ENCODE measurements at places on chromosomes 5 and 9.
A peak's percentile ranks its signal among the peaks of the same experiment; 100 is the strongest.

GRCh38 chr9:4297151-4297785, 2.6 kb downstream of the GLIS3 start:
- DNase-seq = peak; percentile 8

GRCh38 chr5:139636207-139636792, 11.8 kb upstream of the CXXC5 start:
- peak; percentile 80 for DNase-seq

GRCh38 chr5:171849585-171850323, 64.1 kb downstream of the SMIM23 start:
- DNase-seq = no peak

- DNase-seq = no peak
These were observed 39.3 kb upstream of the HMHB1 start for GRCh38 chr5:143772621-143773020.

DNA sequence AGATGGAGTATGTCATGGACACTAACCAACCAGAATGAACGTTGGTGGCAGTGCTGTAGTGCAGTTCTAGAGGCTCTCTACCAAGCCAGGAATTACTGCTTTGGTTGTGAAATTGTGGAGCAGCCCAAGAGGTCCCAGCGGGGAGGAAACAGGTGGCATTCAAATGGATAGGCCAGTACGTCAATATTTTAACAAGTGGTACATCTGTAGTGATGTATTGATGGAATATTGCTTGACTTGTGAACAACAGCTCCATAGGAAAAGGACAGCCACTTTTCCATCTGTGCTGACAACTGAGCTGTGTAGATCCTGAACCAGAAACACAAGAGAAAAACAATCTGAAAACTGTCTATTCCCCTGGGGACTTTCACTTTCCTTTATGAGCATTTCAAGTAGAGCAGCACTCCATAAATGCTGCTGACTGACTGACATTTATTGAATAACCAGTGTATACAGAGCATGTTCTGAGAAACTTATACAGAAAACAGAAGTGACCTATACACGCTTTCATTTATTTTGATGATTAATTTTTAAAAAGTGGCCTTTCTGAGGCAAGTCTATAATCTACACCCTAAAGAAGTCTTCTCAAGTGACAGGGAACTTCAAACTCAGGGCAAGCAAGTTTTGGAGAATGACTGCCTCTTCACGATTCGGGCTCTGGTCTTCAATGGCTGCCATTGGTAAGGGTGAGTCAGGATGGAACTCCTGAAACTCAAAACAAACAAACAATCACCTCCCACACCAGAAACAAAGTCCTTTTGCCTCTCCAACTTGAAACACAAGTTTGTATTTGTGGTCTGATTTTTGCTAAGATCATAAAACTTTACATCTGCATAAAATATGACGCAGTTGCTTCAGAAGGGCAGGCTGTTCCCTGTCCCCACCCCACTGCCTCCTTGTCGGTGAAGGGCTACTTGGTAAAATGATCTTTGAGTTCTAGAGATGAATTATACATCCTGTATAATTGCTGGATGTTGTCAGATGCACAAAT, 362.4 kb downstream of the NDUFS4 start:
- DNase-seq = no peak

- DNase-seq = no peak
These were observed 17.4 kb downstream of the TMOD1 start for GRCh38 chr9:97518909-97519307.

DNA sequence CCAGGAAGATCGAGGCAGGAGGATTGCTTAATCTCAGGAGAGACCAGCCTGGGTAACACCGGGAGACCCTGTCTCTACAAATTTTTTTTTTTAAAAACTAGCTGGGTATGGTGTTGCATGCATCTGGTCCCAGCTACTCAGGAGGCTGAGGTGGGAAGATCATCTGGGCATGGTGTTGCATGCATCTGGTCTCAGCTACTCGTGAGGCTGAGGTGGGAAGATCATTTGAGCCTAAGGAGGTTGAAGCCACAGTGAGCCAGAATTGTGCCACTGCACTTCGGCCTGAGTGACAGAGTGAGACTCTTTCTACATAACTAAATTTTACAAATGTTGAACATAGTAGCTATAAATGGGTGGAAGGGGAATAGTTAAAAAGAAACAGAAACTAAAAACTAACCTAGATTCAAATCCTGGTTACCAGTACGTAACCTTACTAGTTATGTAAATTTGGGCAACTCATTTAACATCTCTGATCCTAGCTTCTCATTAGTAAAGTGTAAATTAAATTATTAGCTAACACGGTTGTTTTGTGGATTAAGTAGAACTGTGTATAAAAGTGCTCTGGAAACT, 41.7 kb downstream of the TMEM161B start:
- no peak for DNase-seq
